ENCODE measurements at places on chromosomes 6 and 20.

DNA sequence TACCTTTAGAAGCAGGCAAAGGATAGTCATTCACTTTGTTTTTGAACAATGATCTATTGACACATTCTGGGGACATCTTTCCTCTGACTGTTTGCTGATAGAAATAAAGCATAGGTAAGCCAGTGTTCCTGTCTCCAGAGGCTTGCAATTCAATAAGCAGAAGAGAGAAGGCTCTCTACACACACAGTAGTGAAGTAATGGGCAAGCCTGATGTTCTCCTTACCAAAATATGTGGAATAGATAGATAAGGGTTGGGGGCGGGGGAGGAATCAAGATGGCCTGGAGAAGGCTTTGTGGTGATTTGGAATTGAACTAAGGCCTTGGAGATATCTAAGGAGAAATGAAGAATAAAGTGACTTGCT is 27.3 kb downstream of the PAQR8 start:
- peak; percentile 28 for DNase-seq

GRCh38 chr20:3716195-3716834 is 3.9 kb upstream of the SIGLEC1 start:
- DNase-seq, result no peak

GRCh38 chr20:22880277-22880676 is 154.8 kb upstream of the SSTR4 start:
- DNase-seq, result no peak

GRCh38 chr6:57215260-57215659 is 6.8 kb downstream of the RAB23 start:
- no peak for DNase-seq

DNA sequence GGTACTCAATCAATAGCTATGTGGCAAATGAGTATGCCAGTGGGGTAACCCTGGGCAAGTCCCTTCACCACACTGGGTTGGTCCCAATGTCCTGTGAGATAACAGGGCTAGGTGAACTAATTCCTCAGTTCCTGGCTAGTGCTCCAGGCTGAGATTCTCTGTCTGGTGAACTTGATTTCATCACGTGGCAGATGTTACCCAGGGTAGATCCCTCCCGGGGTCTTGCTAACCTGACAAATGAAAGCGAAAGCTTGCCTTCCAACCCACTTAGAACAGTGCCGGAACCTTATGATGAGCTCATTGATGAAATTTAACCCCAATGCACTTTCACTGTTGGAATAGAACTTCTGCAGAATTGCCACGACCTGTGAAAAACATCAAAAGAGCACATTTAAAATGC is 6.6 kb upstream of the ANKRD60 start:
- no peak for DNase-seq

DNA sequence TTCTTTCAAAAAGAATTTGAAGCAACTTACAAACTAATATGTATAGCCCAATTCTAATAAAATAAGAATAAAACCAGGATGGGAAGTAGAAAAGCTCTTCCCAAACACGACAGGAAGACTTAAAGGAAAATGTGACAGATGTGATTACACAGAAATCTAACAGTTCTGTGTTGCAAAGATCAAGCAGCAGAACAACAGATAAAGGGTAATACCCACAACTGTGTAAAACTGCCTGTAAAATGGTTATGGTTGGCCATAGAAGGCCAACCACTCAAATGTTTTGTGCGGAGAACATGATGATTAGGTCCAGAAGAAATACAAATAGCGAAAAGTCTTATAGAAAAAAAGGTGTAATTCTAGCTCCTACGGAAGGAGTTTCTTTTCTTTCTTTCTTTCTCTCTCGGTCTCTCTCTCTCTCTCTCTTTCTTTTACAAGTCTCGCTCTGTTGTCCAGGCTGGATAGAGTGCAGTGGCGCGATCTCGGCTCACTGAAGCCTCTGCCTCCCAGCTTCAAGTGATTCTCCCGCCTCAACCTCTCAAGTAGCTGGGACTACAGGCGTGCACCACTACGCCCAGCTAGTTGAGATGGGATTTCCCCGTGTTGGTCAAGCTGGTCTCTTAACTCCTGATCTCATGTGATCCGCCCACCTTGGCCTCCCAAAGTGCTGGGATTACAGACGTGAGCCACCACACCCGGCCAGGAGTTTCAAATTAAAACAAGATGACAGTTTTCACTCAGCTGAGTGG is 128.5 kb downstream of the QRSL1 start:
- DNase-seq, result no peak

DNA sequence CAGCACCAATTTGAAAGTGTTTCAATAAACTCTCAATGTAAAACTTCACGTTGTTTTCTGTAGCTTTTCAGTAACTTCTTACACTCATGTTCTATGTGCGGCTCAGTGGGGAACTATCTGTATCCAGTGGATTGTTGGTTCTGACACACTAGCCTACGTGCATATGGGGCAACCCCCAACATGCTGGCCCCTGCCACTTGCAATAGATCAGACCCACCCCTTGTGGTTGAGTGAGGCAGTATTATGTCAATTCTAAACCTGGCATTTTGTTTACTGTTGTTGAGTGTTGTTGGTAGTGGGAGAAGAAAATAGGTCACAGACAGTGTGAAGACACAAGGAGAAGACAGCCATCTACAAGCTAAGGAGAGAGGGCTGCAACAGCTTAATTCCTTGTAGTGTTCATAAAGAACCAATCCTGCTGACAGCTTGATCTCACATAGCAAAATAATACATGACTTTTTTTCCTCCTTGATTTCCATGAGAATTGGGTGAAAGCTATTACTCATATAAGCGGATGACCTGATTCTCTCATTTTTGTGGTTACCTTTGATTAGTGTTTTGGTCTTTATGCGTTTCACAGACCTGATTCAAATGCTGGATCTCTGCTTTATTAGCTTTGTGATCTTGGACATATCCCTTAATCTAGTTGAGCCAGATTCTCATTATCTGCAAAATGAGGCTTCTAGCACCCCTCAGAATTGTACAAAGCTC is 320.4 kb downstream of the LAMA2 start:
- no peak for DNase-seq

All from KG1 (cell line).